ENCODE measurements at places on chromosomes 3 and 15.

DNA sequence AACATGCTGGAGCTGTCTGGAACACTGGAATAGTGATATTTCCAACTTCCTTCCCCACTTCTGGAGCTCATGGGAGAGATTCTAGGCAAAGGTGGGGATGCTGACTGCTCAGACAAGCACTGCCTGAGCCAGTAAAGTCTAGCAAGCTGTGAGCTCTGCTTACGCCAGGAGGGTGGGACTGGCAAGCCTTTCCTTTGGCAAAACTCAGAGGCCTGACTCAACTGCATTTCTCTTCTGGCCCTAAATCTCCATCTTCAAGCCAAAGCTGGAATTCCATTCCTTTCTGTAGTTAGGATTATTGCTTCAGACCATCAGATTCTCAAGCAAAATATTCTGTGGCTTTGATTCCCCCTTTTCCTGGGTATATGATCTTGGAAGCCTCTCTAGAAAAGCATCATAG, 20.3 kb upstream of the EPB42 start:
- DNase-seq = no peak

GRCh38 chr3:152283492-152284381, 15.0 kb downstream of the MBNL1 start:
- DNase-seq = no peak

- DNase-seq = peak; percentile 83
These were observed 1.4 kb downstream of the FURIN start for GRCh38 chr15:90869601-90870353.

DNA sequence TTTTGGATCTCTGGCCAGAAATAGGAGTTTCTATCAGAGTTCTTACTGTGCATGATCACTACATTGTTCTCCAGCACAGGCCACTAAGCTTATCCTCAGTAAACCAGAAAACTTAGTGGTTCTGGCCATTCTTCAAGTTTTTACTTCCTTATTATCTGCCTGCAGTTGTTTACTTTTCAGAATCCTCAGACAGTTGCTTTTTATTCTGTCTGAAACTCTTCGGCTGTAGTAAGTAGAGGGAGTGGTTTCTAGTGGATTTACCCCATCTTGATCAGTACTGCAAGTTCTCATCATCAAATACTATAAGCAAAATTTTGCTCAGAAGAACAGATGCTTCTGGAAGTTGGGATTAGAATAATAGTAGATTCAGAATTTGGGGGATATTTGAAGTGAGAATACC, 193.0 kb upstream of the RARB start:
- DNase-seq = no peak

DNA sequence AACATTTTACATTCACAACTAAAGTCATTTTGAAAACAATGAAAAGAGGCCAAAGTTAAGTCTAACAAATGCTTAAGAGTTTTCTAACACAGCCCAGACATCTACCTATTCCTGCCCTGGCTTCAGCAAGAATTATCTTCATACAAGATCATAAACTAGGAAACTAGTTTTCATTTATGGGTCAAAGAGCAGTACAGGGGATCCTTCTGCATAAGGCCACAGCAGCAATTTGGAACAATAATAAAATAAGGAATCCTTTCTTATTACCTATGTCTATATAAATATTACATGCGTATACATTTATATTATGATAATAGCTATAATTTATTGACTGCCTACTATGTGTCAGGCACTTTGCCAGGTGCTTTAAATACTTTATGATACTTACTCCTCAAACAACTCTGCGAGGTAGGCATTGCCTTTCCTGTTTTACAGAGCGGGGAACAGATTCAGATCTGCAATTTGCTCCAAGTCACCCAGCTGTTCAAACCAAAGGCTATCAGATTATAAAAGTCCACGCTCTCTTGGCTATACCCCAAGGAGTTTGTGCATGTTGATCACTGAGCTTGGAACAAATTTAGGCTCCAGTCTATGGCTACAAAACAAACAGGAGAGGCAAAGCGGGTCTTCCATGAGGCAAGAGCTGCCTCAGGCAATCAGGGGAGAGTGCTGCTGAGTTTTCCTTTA, 196.4 kb downstream of the RORA start:
- DNase-seq = no peak

GRCh38 chr15:86834115-86834863, 754.6 kb downstream of the AGBL1 start:
- DNase-seq = no peak

- no peak for DNase-seq
These were observed 241.5 kb upstream of the WNT5A start for GRCh38 chr3:55728461-55729100.

GRCh38 chr15:90001062-90001682, at the start of gene ZNF710:
ZNF710 (plus strand) TSS chr15:90001324; CDS start chr15:90067138, 65,814 bp downstream.
- DNase-seq = peak; percentile 34

GRCh38 chr15:94743668-94744067, 512.3 kb downstream of the MCTP2 start:
- DNase-seq = no peak

All from Calu3 (cell line).